NCI-H1436 treated with DMSO at 0.1 percent for 48 hours (cell line): ENCODE measurements at places on chromosomes 12 and 14.

GRCh38 chr12:19110221-19110940 is 19.2 kb upstream of the PLEKHA5 start:
- no peak for DNase-seq

GRCh38 chr12:70265132-70265531 is 21.9 kb downstream of the CNOT2 start:
- DNase-seq: no peak

GRCh38 chr12:96327346-96327745 is 72.9 kb downstream of the CDK17 start:
- no peak for DNase-seq

DNA sequence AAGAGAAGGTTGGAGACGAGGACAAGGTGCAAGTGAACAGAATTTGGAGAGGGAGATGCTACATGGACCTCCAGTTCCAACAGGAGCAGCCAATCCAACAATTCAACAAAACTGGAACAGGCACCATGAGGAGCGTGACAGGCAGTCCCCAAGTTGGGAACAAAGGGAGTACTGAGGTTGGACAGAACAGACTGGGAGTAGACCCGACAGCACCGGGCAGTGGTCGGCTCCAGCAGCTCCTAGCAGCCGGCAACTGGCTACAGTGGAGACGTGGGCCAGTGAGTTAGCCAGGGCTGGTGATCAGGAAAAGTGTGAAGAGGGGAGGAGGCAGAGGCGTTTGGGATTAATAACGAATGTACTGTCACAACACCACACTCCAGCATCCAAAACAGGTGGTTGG is 16.4 kb downstream of the MAP3K9 start:
- no peak for DNase-seq

- no peak for DNase-seq
These were observed 37.7 kb downstream of the DIP2B start for GRCh38 chr12:50542448-50542847.

GRCh38 chr12:49557917-49558215 is 10.1 kb downstream of the MCRS1 start:
- no peak for DNase-seq

GRCh38 chr12:124550123-124551089 is 17.0 kb downstream of the NCOR2 start:
- DNase-seq: no peak

GRCh38 chr14:44960146-44960545 is 1.6 kb downstream of the KLHL28 start:
- no peak for DNase-seq

- DNase-seq: peak; percentile 23
These were observed 6.2 kb downstream of the DUSP6 start for GRCh38 chr12:89345830-89346740.

- no peak for DNase-seq
These were observed 333.4 kb upstream of the CCDC196 start for GRCh38 chr14:66152747-66153146.

- DNase-seq: no peak
These were observed 735.5 kb downstream of the MED13L start for GRCh38 chr12:115541891-115542421.

- peak; percentile 37 for DNase-seq
These were observed 215.6 kb downstream of the SLC6A15 start for GRCh38 chr12:84696908-84697540.

- no peak for DNase-seq
These were observed 161.8 kb downstream of the SRGAP1 start for GRCh38 chr12:64006211-64006825.

DNA sequence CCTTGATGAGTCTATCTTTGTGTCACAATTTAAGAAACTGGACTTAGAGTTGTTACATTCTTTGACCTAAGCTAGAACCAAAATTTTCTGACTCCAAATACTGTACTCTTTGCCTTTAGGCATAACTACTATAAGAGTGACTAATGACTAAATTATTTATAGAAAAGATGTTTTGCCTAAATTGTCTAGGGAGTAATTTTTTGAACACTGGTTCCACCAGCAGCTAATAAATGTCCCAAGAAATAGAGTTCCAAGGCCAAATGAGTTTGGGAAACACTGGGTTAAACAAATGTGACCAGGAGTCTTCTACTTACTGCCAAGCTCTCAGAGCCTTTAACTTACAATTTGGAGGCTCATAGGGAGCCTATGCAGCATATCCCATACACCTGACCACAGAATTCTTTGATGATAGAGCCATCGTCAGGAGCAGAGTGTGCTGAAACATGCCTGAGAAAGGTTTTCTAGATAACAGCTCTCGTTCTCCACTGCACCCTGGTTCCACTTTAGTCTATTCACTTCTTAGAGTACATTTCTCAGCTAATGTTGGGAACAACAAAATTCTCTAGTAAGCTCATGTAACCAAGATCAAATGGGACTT is 215.9 kb upstream of the HMGA2 start:
- no peak for DNase-seq

GRCh38 chr12:15163030-15163976 is 57.9 kb downstream of the RERG start:
- no peak for DNase-seq
